NCI-H1930 (cell line): ENCODE measurements at places on chromosomes 12 and 14.

GRCh38 chr12:3002646-3003045 is 43.4 kb downstream of the TEAD4 start:
- DNase-seq, result no peak

DNA sequence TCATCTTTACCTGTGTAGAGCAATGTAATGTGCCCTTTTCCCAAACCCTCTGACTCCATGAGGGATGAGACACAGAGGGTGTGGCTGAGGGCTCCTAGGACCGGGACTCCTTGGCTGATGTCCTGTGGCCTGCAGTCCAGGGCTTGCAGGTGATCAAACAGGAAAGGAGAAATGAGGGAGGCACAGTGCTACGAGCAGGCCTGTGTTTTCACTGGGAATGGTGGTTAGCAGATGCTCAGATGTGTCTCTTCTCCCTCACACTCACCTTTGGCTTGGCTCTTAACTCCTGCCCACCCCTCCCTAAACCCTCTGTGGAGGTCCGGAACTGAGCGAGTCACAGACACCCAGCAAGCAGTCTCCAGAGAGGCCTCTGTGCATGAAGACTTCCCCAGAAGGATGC is 254.4 kb downstream of the DAD1 start:
- no peak for DNase-seq

- no peak for DNase-seq
These were observed 102.4 kb upstream of the ATF1 start for GRCh38 chr12:50661300-50662115.

DNA sequence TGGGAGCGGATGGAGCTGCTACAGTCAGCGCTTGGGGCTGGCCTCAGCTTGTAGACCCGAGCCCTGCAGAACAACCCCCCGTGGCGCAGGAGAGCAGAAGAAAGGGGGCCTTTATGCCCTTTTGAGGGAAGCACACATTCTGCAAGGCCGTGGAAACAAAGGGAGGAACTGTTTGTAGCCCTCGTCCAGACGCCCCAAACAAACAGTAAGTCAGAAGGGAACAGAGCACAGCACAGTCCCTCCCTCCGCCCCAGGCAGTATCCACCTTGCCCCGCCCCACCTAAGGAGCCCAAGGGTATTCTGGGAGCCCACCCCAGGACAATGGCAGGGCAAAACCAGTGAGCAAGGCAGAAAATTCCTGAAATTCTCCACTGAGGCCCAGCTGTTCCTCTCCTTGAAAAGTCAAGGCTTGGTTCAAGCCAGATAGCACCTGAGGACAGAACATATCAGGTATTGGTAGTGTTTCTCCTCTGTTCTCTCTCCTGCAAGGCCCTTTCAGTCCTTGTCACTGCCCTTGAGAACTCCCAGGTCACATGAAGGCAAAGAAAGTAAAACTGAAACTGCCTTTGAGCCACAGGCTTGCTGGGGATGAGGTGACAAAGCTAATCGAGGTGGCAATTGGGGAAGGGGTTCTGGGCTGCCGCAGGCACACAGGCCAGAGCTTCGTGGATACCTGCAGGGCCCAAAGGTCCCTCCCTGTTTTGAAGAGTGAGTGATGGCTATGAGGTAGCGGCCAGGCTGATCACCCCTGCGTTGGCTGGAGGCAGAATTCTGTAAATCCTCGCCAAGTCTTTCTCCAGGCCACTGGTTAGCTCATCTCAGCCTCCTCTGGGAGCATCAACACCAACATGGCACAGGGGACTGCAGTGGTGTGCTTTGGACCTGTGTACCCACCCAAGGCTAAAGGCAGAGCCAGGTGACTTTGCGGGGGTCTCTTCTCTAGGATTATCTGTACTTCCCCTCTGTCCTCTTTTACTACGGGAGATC is 499 bp downstream of the DGLUCY start:
- DNase-seq, result no peak

- DNase-seq, result no peak
These were observed 216.0 kb upstream of the PELI2 start for GRCh38 chr14:55902241-55902640.

- DNase-seq, result no peak
These were observed 131.8 kb upstream of the USP15 start for GRCh38 chr12:62128175-62128975.

DNA sequence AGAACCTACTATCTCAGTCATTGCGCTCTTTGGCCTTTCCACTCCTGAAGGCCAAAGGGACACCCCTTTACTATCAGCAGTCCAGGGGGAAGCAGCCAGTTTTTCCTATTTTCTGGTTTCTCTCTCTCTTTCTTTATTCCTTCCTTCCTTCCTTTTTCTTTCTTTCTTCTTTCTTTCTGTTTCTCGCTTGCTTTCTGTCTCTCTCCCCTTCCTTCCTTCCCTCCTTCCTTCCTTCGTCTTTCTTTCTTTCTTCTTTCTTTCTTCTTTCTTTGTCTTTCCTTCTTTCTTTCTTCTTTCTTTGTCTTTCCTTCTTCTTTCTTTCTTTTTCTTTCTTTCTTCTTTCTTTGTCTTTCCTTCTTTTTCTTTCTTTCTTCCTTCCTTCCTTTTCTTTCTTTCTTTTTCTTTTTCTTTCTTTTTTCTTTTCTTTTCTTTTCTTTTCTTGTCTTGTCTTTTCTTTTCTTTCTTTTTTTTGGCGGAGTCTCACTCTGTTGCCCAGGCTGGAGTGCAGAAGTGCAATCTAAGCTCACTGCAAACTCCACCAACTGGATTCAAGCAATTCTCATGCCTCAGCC is 64.9 kb upstream of the OTX2 start:
- no peak for DNase-seq

- DNase-seq, result no peak
These were observed 25.7 kb upstream of the FZD10 start for GRCh38 chr12:130136509-130137039.

DNA sequence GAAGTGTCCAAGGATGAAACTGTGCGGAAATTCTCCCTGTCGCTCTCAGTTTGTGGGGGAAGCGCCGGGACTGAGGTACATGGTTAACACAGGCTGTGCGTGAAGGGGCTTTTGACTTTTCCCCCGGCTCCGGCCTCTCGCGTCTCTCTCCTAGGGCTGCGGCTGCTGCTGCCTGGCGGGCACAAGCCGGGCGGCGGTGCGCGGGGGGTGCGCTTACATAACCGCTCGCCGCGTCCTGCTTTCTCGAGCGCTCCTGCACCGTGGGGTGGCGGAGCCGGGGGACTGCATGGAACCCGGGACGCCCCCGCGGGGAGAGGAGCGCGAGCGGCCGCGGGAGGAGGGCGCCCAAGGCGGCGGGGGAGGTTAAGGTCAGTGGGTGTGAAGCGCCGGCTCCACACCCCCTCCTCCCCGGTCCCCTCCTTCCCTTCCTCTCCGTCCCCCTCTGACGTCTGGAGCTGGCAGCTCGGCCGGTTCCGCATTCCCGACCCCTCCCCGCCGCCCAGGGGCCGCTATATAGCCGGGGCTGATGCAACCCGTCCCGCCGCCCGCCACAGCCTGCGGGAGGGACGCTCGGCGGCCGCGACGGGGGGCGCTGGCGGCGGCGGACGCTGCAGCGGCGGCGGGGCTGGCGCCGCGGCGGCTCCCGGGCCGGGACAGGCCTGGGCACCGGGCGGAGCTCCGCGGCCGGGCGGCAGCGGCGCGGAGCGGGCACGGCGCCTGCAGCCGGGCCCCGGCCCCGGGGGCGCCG is at the start of gene JDP2:
Gene JDP2 (plus strand): TSS at position 541 of the 748 bp plus-strand sequence. CDS start 9,899 bp downstream, outside the sequence.
- peak; percentile 54 for DNase-seq

DNA sequence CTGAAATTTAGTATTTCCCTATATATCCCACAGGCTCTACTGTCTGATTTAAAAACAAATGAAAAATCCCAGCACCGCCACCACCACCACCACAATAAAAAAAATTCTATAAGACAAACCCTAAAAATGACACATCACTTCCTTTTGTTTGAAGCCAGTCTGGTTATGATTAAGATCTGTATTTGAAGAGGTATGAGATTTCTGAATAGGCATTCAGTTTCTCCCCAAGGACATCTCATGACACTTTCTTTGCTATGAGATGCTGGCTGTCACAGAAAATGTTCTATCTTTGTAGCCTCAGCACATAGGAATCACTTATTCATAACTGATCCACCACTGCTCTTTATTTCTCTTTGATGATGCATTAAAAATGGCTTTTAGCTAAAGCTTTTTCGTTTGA is 1071.0 kb downstream of the SLC6A15 start:
- no peak for DNase-seq

GRCh38 chr14:20988717-20989470 is 886 bp upstream of the METTL17 start:
- DNase-seq, result no peak

DNA sequence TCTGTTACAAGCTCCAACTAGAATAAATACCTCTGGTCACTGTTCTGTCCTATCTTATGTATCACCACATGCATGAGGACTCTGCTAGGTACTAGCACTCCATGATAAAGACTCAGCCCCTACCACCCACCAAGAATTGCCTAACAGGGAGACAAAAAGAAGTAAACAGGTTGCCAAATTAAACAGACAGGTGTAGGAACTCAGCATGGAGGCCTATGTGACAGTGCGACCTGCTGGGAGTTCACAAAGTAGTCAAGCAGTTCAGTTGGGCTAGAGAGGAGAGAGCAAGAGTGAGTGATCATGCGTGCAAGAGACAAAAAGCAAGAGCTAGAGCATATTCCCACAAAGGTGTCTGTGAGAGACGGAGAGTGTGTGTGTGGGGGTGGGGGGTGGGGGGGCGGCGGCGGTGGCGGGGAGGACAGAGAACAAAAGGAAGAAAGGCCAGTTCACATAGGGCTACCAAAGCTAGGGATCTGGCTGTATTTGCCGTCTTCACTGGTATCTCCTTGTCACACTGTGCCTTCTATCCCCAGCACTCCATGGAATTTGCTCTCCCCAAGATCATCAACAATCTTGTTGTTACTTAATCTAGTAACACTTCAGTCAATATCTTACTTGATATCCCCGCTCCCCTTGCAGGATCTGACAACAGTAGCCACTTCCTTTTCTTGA is 81.2 kb downstream of the SPPL3 start:
- DNase-seq, result no peak

DNA sequence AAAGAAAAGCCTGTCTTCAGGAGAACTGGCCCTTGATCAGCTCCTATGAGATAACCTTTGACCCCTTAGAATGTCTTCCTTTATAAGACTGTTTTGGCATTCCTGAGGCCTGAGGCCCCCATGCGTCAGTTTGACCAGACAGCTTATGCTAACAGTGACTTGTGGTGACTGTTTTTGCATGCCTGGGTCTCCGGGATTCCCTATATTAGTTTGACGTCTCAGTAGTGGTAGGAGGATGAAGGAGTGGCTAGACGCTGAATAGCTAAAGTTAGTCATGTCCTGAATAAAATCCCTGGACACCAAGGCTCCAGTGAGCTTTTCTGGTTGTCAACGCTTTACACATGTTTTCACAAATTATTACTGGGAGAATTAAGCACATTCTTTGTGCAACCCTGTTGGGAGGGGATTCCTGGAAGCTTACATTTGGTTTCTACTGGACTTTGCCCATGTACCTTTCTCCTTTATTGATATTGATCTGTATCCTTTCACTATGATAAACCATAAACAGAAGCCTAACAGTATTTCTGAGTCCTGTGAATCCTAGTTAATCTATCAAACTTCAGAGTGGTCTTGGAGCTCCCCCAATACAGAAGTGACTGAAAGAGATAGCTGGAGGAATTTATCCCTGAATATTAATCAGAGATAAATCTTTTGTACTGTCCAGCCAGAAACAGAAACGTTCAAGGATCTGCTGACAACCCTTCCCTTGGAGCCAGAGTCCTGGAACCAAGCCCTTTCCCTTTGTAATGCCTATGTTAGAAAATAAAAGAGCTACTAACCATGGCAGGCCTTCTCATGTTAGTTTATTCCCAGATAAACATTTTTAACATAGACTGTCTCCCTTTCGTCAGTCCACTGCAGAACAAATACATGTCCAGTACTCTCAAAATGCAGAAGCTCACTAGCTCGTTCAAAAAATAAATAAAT is 479.2 kb downstream of the RPS29 start:
- no peak for DNase-seq

DNA sequence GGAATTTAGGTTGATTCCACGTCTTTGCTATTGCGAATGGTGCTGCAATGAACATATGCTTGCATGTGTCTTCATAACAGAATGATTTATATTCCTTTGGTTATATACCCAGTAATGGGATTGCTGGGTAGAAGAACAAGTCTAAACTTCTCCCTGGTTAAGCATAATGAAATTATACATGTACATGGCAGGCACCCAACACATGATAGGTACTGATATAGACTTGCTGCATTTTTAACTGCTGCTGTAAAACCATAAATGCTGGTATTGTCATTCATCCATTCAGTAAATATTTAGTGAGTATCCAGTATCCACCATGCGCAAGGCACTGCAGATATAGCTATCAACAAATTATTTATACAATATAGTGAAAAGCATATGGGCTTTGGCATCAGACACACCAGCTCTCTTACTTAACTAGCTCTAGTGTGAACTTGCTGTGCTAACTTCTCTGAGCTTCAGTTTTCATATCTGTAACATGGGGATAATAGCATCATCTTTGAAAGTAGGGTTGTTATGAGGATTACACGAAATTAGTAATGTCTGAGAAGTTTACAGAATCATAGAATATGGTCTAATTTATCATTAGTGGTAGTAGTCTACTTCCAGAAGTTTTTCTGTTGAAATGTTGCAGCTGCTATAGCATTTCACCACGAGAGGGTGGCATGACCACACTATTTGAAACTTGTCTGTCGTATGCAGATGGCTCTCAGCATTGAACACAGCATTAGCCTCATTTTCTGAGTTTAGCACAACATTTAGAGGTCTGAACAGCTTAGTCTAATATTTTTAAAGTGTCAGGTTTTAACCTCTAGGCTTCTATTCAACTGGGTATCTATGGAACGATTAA is 32.0 kb upstream of the SEL1L start:
- no peak for DNase-seq

- no peak for DNase-seq
These were observed 90.6 kb downstream of the CALM1 start for GRCh38 chr14:90487462-90487861.

DNA sequence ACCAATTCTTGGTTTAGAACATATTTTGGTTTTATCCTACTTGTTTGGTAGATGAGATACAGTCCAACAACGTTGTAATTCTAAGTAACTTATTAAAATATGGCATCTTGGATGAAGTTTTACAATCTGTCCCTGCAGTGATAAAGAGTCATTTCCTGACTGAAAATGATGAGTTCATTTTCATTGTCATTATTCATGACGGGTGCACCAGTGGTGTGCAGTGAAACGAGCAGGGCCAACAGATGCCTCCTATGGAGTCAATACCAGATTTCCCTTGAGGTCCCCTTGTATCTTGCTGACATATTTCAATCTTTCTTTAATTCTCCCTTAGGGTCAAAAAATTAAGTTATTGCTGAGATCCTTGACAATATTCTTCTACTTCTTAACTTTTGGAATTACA is 438.5 kb downstream of the LRIG3 start:
- DNase-seq, result no peak

DNA sequence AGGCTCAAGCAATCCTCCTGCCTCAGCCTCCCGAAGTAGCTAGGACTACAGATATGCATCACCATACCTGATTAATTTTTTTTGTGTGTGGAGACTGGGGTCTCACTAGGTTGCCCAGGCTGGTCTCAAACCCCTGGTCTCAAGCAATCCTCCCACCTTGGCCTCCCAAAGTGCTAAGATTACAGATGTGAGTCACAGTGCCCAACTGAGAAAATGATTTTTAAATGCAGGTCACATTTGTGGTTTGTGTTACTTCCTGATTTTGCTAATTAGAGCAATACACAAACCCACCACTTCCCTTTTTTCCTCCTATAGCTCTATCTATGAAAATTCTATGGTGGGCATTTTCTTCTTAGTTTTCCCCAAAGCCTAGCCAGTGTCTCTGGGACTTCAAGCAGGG is 45.5 kb upstream of the TMEM263 start:
- DNase-seq, result no peak

GRCh38 chr12:107493135-107493494 is 192.5 kb upstream of the PWP1 start:
- DNase-seq, result no peak

- DNase-seq, result no peak
These were observed 12.9 kb downstream of the SOS2 start for GRCh38 chr14:50218501-50218900.
